Left kidney (tissue), 8 donors: ENCODE measurements at places on chromosomes 13 and 19.
A peak's percentile ranks its signal among the peaks of the same experiment; 100 is the strongest.

GRCh38 chr13:51539887-51540286 is 44.4 kb upstream of the WDFY2 start:
- DNase-seq: no peak

- peak; percentile 85 for DNase-seq
Observed at GRCh38 chr19:51660975-51661600, 14.5 kb upstream of the SIGLEC14 start.

- no peak for DNase-seq
Observed at GRCh38 chr19:33794683-33795369, 1.8 kb upstream of the KCTD15 start.

GRCh38 chr19:47475465-47475864 is 3.8 kb upstream of the SLC8A2 start:
- no peak for DNase-seq

DNA sequence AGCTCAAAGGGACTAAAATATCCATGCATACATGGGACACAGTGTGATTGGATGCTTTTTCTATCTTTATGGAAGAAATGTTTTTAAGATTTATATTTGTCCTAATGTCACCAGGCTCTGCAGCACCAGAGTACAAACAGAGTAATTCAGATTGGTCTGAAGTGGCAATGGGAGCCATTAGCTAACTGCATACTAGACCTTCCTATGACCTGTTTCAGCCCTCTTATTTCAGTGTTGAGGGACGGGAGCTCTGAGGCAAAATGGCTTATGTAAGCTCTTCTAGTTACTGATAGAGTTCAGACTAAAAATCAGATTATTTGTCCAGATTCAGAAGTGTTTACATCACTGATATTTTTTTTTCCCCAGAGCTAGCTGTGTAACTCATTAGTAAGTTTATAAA is 4.9 kb downstream of the SLAIN1 start:
- DNase-seq: no peak

DNA sequence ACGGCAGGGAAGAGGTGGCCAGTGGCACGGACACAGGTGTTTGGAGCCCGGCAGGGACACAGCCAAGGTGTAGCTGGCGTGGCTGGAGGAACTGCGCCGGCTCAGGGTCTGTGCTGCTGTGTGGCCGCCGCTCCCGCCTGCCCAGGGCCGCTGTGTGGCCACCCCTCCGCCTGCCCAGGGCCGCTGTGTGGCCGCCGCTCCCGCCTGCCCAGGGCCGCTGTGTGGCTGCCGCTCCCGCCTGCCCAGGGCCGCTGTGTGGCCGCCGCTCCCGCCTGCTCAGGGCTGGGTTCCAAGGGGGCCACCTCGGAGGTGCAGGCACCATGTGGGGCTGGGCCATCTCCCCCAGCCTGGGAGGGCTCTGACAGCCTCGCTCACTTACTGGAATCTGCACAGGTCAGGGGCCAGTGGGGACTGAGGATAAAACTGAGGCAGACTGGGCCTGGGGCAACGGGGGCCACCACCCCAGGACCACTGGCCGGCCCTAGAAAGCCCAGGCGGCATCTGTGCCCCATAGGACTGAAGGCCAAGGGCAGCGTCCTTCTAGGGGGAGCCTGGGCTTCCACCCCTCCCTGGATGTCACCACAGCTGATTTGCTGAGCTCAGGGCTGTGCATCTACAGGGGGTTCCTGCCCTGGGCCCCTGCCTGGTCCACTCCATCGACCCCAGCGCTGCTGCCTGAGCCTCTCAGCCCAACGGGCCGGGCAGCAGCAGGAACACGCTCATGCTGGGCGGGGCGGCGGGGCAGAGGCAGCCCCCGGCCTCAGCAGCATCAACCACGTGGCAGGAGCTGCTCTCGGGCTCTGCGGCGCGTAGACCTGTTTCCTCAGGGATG is 21.5 kb downstream of the C13orf46 start:
- no peak for DNase-seq

- no peak for DNase-seq
Observed at GRCh38 chr13:102984210-102984609, 82.0 kb downstream of the SLC10A2 start.

DNA sequence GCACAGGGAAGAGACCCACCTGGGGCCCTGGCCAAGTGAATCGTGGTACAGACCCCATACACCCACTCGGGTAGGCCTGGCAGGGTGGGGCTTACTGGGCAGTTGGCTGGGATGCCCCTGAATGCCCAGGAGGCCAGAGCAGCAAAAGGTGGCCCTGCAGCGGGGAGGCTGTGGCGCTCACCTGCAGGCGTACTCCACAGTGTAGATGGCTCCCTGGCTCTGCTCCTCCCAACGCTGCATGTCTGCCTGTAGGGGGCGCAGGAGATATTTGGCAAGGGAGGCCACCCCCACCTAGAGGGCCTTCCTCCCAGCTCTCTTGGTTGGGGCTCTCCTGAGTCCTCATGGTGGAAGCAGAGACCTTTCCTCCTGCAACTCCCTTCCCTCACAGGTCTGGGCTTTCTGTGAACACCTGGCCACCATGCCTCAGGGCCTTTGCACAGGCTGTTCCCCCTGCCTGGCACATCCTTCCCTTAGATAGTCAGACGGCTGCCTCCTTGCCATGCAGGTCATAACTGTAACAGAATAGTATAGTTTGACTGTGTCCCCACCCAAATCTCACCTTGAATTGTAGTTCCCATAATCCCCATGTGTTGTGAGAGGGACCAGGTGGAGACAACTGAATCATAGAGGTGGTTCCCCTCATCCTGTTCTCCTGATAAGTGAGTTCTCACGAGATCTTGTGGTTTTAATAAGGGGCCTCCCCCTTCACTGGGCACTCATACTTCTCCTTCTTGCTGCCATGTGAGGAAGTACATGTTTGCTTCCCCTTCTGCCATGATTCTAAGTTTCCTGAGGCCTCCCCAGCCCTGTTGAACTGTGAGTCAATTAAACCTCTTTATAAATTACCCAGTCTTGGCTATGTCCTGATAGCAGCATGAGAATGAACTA is 5.9 kb downstream of the BORCS8 start:
- DNase-seq: no peak

- no peak for DNase-seq
Observed at GRCh38 chr13:52665325-52665724, 12.7 kb downstream of the SUGT1 start.

DNA sequence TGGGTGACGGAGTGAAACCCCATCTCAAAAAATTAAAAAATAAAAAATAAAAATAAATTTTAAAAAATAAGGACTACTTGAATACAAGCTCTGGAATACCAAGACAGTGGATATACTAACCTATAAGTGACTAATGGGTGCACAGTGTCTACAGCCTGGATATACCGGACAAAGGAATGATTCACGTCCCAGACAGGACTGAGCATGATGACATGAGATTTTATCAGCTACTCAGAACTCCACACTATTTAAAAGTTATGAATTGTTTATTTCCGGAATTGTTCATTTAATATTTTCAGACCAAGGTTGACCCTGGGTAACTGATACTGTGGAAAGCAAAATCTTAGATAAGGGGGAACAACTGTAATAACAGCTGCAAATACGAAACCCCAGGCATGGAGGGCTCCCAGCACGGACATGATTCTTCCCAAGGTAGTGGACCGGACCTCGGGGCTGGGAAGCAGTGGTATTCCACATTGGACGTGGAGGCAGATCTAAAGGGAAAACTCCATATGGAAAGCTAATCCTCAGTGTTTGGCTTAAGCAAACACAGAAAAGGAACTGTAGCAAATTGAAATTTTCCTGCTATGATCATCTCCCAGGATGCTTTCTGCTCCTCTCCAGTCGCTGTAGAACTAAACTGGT is 102.6 kb upstream of the TSHZ3 start:
- DNase-seq: no peak

DNA sequence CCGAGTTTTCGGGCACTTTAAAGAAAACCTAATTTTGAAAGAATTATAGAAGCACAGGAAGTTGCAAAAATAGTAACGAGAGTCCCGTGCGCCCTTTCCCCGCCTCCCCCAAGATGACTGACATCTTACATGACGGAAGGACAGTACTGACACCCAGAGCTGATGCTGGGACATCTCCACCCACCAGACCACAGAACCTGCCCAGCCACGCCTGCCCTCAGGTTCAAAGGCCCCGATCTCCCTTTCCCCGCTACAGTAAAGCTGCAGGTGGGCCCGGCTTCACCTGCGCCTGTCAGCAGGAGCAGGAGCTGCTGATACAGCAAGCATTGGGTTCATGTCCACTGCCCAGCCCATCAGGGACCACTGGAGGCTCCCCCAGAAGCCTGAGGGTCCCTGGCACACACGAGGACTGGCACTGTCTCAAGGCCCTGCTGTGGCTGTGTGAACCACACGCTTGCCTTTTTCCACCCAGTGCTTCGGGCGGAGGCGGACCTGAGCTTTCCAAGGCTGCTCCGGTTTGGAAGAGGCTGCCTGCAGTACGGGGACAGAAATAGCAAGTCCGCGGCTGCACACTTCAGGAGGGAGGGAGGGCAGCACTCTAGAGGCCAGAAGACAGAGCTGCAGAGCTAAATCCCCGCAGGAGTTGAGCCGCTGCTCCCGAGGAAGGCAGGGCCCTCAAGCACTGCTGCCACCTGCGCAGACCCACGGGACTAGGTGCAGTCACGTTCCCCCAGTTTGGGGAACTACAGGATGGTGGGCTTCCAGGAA is 8.7 kb downstream of the MAP2K2 start:
- no peak for DNase-seq

DNA sequence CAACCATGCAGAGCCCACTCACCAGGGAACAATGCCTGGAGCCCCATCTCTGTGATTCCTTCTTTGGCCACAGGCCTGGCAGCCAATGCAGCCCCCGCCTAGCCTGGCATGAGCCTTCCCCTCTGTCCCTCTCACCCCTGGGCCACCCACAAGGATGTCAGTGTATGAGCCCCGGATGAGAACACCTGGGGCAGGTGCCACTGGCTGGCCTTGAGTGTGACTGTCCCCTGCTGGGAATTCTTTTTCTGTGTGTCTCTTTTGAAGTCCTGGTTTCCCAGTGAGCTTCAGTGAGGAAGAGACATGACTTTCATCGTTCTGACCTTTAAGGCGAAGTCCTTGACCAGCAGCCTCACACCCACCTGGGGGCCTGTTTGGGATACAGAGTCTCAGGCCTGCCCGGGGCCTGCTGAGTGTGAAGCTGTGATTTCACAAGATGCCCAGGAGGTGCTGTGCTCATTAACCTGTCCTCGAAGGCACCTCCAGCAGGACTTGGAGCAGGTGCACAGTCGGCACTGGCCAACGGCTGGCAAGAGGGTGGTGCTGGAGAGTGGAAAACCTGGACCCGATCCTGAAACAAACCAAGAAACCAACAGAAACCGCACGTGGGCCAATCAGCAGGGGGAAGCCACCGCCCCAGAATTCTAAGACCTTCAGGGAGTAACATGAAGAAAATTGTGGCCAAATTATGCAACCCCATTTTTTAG is 27.4 kb upstream of the SPACA7 start:
- no peak for DNase-seq

DNA sequence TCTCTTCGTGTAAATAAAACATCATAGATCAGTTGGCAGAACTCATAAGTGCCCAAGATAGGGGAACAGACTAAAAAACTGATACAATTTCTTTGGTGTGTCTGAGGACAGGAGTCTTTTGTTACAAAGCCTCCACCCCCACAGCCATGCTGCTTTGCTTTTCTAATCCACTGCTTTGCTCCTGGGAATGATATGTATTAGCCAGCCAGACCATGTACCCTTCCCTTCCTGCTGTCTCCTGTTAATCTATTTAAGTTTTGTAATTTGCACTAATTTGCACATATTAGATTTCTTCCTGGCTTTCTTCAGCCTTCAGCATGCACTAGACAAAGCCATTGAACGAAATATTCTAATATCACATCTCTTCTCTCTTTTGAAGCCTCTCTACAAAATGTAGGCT is 130.5 kb downstream of the MAB21L1 start:
- DNase-seq: no peak
